ENCODE measurements at places on chromosomes 7 and 10.

- no peak for DNase-seq
These were observed 3.6 kb upstream of the GIMAP7 start for GRCh38 chr7:150511048-150511447.

DNA sequence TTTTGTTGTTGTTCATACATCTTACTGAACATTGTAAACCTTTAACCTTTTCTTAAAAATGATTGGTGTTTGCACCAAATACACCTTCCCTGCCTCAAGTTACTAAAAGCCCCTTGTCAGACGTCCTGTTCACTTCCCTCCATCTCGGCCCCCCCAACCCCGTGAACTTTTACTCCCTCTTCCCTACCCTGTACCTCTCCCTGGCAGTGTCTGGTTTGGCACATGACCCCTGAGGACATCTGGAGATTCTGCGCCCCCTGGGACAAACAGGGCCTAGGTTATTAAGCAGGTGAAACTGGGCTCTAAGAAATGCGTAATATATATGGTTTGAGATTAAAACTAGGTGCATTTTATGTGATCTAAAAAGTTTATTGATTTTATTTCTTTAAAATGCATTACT lies 1.4 kb downstream of the PPP2R2D start:
- no peak for DNase-seq

GRCh38 chr10:17357781-17358180 lies 96.6 kb downstream of the ST8SIA6 start:
- DNase-seq: no peak

DNA sequence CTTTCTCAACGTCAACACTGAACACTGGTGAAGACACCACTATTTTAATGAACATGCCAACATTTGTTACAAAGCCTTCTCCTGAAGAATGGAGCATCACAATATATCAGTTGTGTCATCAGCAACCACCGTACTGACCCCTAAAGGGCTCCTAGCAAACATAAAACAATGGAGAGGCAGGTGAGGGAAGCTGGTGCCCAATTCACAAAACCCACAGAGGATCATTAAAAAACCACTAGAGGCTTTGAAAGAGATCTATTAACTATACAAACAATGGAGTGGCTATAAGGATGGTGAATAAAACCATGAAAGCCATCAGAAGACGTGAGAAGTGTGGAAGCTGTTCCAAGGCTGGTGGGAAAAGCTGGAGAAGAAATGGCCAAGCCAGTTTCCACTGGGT lies 150.8 kb downstream of the FAM107B start:
- DNase-seq: no peak

- DNase-seq: no peak
These were observed 52.7 kb downstream of the SRPK2 start for GRCh38 chr7:105336009-105336408.

DNA sequence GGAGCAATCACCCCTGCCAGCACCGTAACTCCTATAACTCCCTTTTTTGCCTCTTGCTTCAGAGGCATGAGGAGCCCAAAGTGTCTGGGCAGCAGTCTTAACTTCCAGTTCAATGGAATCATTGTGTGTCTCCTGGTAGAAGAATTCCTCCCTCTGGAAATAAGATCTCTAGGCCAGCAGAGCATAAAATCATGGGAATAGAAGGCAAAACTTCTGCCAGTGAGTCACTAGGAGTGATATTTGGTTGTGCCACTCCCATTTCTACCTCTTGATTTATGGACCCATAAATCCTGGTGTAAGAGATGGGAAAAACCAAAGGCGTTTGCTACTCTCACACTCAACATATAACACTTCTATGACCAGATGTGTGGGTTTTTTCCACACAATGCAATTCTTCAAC lies 104.9 kb upstream of the FAM180A start:
- no peak for DNase-seq

GRCh38 chr7:30844916-30845315 lies 66.7 kb upstream of the AQP1 start:
- DNase-seq: no peak

GRCh38 chr7:84799106-84799505 lies 387.8 kb downstream of the SEMA3D start:
- no peak for DNase-seq

GRCh38 chr10:16520900-16521299 lies 779 bp downstream of the C1QL3 start:
- DNase-seq: no peak

- no peak for DNase-seq
These were observed 43.5 kb downstream of the NUP205 start for GRCh38 chr7:135601182-135601581.

- DNase-seq: no peak
These were observed 23.9 kb downstream of the GLCCI1 start for GRCh38 chr7:7992506-7992905.

- DNase-seq: no peak
These were observed 15.6 kb upstream of the CHST3 start for GRCh38 chr10:71948496-71949067.

DNA sequence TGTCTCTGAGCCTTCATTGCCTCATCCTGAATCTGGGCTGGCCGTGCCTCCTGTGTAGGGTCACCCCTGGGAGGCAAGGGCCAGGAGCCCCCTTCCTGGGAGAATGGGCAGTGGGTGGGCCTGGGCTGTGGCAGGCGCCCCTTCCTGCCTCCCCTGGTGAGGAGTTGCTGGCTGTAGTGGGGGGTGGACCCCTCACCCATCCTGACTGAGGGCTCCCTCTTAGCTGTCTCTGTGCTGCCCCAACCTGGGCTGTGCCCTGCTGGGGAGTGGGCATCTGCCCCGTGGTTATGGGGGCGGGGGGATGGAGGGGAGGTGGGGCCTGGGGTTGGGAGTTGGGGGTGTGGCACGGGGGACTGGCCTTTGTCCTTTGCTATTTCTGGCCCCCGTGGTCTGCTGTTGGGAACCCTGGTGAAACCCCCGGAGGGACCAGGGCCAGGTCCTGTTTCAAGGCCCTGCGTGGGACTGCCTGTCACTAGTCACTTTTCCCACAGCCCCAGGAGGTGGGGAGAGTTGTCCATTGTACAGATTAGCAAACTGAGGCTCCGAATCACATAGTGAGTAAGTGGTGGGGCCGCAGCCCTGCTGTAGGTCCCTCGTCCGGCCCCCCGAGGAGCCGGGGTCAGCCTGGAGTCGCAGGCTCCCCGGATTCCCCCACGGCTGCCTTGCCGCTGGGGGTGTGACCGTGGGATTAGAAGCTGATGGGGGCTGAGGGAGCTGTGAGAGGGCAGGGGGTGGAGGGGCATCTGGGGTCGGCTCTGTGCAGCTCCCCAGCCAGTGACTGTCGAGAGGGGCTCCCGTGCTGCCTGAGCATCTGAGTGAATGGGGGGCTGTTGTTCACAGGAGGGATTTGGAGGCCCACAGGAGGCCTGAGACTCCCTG lies 2.7 kb downstream of the TTYH3 start:
- no peak for DNase-seq

DNA sequence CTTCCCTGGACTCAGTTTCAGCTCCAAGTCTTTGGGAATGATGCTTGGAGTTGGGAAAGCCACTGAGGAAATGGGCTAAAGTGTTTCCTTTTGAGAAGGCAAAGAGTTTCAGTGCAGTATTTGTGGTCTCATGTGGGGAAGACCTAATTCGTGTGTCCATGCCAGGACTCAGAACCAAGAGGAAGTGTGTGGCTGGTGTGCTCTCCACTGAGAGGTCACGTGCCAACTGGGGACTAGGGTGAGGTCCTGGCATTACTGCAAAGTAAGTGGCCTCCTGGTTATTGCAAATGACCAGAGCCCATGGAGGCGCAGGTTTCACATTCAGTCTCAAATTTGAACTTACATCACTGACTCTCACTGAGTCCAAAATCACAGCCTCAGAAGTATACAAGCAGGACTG lies 48.6 kb upstream of the ITPRID1 start:
- DNase-seq: no peak

- DNase-seq: no peak
These were observed 43.4 kb upstream of the DNAJB6 start for GRCh38 chr7:157293413-157293788.

- no peak for DNase-seq
These were observed 18.4 kb downstream of the ZNRF2 start for GRCh38 chr7:30302656-30303311.

GRCh38 chr7:146002431-146003078 lies 114.0 kb upstream of the CNTNAP2 start:
- DNase-seq: no peak

GRCh38 chr7:5348134-5349004 lies 65.6 kb downstream of the SLC29A4 start:
- DNase-seq: no peak

- no peak for DNase-seq
These were observed 1.7 kb downstream of the CACNA2D1 start for GRCh38 chr7:82441669-82442478.

DNA sequence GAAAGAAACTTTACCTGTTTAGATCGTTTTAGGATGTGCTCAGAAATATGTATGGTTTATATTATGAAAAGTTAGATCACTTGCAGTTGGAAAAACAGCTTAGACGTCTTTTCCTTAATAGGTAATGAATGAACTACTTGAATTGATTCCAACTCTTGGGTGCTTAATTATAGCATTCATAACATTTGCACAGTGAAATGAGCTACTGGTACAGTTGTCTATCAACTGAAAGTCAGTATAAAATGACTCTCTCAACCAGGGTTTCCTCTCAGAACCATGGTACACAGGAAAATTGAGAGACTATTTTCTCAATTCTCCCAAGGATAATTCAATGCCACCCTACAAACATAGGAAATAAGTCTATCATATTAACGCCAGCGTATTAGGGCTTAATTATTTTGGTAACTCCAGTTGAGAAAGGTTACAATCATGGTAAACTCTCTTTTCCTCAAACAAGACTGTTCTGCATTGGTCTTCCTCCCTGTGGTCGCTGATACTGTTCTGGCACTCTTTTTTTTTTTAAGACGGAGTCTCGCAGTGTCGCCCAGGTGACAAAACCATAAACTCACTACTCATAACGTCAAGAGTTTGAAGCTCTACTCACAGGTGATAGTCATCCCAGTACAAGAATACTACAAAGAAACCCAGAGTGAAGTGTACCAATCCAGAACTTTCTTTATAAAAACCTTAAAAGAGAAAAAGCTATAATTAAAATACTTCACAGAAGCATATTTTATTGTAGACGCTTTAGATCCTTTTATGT lies 2.0 kb downstream of the ANLN start:
- DNase-seq: no peak

DNA sequence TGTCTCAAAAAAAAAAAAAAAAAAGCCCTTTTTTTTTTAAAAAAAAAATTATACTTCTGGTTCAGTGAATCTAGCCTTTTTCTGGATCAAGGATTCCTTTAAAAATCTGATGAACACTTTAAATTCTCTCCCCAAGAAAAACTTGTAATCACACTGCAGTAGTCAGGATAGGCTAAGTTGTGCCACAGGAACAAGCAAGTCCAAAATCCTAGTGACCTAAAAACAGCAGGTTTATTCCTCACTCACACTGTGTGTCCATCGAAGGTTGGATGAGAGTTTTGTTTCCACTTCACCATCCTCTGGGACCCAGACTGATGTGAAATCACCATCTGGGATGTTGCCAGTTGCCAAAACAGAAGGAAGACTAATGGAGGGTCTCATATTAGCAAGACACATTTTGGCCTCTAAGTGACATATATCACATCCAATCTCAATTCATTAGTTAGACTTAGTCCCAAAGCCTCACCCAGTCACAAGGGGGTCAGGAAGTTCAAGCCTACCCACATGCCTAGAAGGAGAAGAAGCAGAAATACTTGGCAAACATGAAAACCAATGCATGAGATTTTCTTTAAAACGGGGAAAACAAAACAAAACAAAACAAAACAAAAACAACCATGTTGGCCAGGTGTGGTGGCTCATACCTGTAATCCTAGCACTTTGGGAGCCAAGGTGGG lies 32.7 kb downstream of the CYP17A1 start:
- no peak for DNase-seq

DNA sequence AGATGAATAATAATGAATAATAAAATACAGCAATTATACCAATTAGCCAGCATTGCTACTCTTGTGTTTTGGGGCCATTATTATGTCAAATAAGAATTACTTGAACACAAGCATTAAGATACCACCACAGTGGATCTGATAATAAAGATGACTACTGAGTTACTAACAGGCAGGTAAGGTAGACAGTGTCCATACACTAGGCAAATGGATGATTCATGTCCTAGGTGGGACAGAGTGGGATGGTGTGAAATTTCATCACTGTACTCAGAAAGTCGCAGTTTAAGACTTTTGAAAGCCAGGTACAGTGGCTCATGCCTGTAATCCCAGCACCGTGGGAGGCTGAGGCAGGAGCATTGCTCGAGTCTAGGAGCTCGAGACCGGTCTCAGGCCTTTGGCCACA lies 8.7 kb upstream of the UNC5B start:
- no peak for DNase-seq

DNA sequence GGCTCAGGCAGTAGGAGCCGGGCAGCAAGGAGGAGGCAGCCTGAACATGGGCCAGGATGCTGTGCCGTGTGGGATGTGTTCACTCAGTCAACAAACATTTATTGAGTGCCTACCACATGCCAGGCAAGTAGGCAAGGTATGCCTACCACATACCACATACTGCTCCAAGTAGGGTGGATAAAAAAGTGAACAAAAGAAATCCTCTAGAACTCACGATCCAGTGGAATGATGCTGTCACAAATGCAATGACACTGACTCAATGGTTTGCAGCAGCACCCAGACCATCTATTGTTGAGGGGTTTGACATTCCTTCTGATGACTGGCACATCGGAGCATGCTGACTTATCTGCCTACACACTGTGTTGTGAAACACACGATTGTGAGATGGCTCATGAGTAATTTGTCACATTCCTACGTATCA lies 413.5 kb downstream of the NRG3 start:
- no peak for DNase-seq

DNA sequence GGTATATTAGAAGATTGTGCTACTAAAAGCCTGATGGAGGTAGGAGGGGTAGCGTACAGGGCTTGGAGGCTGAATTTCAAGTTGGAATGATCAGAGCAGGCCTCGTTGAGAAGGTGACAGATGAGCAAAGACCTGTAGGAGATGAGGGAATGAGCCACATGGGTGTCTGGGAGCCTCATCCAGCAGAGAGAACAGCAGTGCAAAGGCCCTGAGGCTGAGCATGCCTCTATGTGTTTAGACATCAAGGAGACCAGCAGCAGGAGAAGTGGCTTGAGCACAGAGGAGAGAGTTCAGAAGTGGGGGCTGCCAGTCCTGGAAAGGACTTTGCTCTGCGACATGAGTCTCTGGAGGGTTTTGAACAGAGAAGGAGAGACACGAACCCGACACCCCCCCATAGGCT lies 111.7 kb downstream of the TMEM130 start:
- no peak for DNase-seq

GRCh38 chr7:149669121-149669818 lies 104.1 kb downstream of the ZNF467 start:
- DNase-seq: no peak
